Testis (tissue), 5 donors: ENCODE measurements at places on chromosomes 2 and 18.

DNA sequence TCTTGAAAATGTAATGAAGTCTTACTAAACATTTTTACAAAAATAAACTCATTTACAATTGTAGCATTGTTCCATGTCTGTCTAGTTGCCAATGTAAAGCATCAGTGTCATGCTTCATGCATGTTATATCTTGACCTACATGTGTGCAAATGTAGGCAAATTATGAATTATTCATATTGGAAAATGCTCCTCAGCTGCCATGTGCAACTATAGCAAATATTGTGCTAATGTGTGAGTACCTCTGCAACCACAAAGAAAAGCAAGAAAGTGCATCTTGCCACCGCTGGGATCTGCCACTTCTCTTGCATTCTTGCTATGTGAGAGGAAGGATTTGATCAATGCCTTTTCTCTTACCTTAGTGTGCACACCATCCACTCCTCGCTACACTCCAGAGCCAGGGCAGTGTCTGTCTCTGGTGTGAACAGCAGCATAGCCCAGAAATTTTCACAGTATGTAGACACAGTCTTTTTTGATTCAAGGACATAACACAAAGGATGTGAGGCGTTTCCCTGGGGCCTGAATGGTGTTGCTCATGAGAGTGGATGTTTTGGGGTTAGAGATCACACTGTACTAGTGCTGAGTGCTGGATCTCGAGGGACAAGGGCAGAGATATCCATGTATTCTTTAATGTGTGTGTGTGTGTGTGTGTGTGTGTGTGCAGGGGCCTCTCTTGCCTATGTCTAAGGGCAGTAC lies 47.6 kb upstream of the HAAO start:
- DNase-seq, result peak; percentile 46

- DNase-seq, result no peak
Observed at GRCh38 chr2:179141206-179141605, 91.3 kb upstream of the CCDC141 start.

GRCh38 chr2:120775194-120775593 lies 39.5 kb downstream of the GLI2 start:
- DNase-seq, result no peak

DNA sequence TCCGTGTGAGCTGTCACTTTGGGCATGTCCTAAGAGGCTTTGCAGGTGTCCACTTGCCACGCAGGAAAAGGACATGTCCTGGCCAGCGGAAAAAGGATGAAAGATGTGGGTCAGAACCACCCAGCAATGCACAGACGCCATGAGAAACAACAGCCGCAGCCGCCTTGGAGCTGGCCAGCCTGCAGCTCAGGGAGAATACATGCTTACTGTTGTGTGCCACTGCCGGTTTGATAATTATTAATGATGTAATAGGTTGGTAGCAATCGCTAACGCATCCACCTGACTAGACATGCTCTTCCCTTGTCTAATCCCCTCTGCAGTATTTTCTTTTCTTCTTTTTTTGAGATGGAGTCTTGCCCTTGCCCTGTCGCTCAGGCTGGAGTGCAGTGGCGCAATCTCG lies 221.7 kb downstream of the HAUS1 start:
- no peak for DNase-seq

GRCh38 chr18:76992226-76993084 lies 140.1 kb downstream of the MBP start:
- DNase-seq, result peak; percentile 9

GRCh38 chr2:1964659-1965058 lies 220.3 kb upstream of the PXDN start:
- DNase-seq, result no peak

DNA sequence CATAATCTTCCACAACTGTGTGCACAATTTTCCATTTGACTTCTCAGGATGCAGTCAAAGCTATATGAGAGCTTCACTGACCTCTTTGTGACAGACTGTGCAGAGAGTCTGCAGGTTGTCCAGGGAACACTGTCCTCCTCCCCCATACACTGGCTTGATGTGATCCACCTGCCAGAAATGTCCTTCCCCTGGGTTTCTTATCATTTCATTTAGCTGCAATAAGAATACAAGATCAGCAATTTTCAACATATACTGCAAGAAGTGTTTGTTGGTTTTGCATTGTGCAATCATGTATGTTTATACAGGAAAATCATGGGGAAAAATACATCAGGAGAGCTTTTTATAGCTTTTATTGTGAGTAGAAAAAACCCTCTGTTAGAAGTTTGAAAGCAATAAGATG lies 150.7 kb downstream of the RAB3GAP1 start:
- DNase-seq, result no peak

DNA sequence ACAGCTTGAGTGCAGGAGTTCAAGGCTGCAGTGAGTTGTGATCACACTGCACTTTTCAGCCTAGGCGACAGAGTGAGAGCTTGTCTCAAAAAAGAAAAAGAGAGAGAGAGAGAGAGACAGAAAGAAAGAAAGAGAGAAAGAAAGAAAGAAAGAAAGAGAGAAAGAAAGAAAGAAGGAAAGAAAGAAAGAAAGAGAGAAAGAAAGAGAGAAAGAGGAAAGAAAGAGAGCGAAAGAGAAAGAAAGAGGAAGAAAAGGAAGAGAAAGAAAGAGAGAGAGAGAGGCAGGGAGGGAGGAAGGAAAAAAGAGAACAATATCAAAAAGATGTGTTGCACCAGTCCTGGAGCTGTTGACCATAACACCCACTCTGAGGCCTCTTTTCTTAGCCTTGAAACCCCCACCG lies 89.8 kb upstream of the MBOAT2 start:
- no peak for DNase-seq

DNA sequence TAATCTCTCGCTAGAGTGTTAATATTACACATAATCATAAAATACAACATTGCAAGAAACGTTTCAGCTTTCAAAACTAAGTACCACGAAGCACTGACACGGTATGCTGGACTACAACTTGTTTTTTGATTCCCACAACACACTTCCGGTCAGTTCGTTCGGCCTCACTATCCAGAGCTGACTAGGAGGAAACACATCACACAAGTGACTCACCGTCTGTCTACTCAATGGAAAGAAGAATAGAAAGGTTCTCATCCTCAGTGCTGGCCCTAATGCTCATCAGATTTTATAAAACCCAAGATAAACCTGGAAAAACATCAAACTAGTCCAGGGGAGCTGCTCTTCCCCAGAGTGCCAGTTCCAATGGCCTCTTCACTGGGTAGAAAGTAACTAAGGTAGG lies 42.9 kb downstream of the ZNF385B start:
- DNase-seq, result no peak

DNA sequence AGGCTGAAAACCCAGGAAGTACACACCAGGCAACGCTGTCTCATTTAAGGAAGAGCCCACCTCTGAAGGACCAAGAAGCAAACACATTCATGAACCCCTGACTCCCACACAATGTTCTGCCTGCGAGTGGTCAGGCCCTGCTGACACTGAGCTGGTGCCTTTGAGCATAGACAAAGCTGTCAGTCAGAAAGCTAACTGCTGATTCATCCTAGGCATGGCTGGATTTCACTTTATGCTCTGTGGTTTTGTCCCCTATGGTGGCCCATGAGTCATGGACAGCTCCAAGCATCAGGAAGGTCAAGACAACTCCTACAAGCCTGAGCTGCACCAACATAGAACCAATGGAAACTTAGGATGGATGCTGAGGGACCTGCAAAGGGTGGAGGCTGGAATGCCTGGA lies 78.9 kb downstream of the UXS1 start:
- no peak for DNase-seq

GRCh38 chr18:30814446-30814845 lies 228.1 kb downstream of the DSC3 start:
- DNase-seq, result no peak

DNA sequence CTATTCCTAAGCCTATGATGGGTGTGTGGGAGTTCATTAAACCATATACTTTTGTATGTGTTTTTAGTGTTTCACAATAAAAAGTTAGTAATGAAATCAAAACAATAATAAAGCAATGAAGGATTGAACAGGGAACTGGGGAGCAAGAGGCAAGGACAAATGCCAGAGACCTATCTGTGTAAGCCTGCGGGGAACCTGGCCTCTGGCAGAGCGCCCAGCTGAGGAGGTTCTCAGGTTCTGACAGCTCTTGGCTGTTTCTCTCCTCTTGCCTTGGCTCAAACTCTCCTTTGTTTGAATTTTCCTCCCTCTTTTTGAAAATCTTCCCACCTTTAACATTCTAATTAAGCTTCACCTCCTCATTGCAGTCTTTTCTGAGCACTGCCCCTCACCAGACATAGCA lies 200.0 kb upstream of the NCKAP5 start:
- DNase-seq, result peak; percentile 50

- DNase-seq, result no peak
Observed at GRCh38 chr18:22466608-22467395, 49.1 kb upstream of the CTAGE1 start.

DNA sequence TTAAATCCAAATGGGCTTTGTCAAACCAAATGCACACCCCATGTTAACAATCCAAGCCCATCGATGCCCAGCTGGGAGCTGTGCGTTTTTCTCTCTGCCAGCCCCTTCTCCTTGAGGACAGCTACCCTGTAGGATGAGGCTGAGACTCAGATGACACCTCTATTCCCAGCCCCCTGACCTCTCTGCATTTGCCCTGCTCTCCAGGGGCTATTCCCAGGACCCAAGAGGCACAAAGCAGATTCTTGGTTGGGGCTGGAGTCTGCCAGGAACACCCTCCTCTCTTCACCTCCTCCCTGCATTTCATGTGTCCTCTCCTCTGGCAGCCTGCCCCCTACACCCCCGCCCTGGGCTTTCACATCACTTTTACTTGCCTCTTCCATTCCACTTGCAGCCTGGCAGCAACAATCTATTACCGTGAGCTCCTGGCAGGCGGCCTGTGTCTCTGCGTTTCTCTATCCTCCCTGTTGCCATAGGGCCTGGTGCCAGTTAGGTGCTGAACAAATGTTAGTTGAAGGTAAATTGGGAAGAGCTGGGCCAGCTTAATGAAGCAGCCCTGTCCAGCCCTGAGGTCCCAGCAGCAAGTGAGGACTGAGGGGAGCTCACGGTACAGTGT lies 51.8 kb downstream of the ADD2 start:
- no peak for DNase-seq

DNA sequence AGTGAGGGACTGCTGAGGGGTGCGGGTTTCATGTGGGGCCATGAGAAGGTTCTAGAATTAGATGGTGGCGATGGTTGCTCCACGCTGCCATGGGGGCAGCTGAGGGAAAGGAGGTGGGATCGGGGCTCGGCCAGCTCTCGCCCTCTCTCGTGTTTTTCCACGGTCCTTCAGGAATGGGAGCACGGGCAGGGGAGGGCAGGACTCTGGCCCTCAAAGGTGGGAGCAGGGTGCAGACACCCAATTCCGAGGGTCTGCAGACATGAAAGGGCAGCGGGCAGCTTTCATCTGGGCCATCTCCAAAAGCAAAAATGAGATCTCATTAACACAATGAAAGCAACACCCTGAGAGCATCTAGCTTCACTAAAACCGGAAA lies 53.4 kb upstream of the SALL3 start:
- DNase-seq, result no peak

DNA sequence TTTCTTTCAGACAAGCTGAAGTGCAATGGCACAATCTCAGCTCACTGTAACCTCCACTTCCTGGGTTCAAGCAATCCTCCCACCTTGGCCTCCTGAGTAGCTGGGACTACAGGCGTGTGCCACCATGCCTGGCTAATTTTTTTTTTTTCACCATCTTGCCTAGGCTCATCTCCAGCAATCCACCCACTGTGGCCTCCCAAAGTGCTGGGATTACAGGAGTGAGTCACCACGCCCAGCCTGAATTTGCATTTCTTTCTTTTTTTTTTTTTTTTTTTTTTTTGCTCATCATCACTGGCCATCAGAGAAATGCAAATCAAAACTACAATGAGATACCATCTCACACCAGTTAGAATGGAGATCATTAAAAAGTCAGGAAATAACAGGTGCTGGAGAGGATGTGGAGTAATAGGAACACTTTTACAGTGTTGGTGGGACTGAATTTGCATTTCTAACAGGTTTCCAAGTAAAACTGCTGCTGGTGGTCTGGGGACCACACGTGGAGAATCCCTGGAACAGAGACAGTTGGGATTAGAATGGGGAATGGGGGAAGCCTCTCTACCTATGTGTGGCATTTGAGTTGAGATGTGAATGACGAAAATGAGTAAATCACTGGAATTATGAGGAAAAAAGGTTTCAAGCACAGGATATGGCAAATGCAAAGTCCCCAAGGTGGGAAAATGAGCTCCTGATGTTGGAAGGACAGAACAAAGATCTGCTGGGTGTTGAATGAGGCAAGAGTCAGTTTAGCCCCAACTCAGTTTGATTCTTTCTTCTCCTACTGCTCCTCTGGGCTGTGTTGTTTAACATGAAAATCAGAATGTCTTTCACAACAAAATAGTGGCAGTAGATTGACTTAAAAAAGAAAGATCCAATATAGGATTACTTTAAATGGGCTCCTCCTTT lies 88.8 kb upstream of the MAP4K4 start:
- no peak for DNase-seq

- no peak for DNase-seq
Observed at GRCh38 chr2:133993160-133993559, 260.7 kb upstream of the MGAT5 start.

DNA sequence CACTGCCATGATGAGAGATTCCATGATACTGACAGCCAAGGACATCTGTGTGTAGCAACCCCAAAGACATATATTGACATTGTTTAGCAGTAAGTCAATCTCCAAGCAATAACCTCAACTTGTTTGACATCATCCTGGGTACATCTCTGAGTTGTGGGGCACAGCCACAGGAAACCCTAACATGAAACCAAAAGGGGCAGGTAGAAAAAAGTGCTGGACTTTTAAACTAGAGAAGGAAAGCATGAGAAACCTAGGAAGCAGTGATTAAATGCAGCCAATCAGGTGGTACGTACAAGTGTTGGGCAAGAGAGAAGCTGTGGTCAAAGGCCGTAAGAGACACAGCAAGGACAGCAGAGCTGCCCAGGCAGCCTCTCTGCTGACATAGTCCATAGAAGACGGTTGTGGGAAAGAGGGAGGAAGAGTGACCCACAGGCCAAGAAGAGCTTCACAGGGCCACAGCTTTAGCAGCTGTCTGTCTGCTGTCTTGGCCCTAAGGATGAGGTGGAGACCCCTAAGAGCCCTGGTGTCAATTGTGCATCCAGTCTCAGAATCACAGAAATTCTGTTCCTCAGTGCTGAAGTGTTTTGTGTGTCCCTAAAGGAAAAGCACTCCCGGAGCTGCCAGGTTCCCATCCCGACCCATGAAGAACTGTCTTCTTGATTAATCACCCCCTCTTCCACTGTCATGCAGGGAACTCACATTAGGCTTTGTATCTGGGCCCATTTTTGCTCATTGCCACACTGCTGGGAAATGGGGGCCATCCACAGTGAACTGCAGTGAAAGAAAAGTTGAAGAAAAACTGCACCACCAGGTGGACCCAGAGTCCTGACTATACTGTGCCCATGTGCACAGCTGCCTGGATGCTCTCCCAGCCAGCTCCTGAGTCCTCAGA lies 25.4 kb upstream of the CHN1 start:
- peak; percentile 60 for DNase-seq

DNA sequence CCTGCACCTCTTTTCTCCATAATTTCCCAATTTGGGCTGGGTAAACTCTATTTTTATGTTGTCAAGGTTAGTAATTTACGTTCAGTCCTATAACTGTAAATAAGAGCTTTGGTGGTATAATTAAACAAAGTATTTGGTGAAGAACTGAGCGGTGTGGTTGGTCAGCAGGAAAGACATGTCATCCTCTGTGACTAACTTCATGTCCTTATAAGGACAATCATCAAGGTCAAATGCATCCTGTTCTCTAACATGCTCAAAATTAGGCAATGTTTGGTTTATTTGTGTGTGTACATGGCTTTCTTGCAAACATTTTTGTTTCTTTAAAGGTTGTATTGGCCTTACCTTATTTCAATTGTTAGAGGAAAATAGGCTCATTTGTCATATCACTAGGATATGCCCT lies 121.5 kb upstream of the NABP1 start:
- DNase-seq, result no peak
